ENCODE measurements at places on chromosomes 7 and 10.

- no peak for DNase-seq
These were observed 34.6 kb upstream of the VIPR2 start for GRCh38 chr7:159179241-159179640.

DNA sequence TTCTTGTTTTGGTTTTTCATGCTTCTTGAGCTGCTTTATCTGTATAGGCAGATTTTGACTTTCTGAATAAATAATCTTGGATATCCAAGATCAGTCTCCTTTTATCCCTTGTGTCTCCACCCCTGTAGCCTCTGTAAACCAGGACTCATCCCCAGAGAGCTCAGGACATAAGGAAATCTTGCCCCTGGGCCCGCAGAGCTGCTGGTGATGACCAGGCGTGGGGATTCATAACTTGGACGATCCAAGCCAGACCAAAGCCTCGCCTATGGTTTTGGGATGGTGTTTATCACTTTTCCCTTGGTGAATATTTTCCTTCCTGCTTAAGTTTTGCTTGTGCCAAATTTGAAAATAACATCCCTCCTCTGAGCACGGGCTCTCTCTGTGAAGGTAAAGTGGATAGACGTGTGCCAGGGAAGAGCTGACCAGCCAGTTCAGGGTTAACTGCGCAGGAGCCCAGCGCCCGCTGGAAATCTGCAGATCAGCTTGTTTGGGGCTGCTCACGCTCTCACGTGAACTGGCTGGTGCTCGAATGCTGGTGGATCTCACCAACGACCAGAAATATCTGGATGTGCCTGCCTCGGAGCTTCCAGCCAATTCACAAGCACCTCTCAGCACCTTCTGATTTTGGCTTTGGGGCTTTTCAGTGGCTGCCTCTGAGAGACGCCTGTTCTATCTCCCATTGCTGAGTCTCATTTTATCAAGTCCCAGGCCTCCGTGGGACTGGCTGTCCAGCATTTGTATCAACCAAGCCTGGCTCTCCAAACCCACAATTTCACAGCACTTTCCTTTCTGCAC is 132.1 kb upstream of the BTBD16 start:
- DNase-seq: no peak

- DNase-seq: no peak
These were observed 47.2 kb upstream of the NRP1 start for GRCh38 chr10:33381451-33382215.

DNA sequence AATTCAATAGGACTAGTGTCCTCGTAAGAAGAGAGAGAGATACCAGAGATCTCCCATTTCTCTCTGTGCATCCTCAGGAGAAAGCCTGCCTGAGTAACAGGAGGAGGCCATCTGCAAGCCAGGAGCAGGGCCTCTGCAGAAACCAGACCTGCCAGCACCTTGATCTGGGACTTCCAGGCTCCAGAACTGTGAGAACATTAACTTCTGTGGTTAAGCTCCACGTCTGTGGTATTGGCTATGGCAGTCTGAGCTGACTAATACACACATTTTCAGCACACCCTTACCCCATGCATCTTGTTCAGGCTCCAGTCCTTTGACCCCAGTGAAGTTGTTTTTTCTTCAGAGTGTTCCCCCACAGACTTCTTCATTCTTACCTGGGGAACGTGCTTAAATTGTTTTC is 3.1 kb upstream of the CRTAC1 start:
- DNase-seq: no peak

GRCh38 chr7:3164380-3164792 is 120.7 kb upstream of the CARD11 start:
- DNase-seq: no peak

DNA sequence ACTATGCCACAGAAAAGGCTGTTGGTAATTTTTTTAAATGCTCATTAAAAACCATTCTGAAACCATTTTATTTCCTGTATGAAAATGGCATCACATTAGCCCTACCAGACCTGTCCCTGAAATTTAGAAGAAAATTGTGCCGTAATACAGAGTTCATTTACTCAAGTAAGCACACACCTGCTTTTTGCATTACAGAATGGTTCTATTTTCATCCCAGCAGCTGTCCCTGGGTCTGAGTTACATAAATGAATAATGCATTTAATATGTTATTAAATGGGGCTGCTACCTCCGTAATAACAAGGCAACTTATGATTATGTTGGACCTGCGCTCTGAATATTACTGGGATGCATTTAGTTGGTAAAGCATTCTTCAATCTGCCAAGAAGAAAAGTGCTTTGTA is 508.9 kb downstream of the SORCS1 start:
- DNase-seq: no peak

DNA sequence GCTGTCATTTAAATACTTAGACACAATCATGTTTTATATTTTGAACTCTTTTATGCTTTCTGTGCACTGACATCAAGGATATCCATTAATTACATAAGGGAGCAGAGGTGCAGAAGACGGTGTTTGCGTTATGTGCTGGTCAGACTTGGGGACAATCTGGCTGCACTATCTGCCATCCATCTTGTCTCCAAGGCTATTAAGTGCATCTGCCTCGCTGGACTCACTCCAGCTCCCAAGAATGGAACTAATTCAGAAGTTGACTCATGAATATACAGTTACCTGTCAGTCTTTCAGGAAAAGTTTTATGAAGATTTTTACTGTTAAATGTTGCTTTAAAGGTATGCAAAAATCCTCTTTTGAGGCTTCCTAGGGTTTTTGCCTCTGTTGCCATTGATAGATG is 391.0 kb downstream of the SUGCT start:
- no peak for DNase-seq

GRCh38 chr7:116752305-116753074 is 80.5 kb downstream of the MET start:
- DNase-seq: no peak

- DNase-seq: no peak
These were observed 404.2 kb downstream of the THSD7A start for GRCh38 chr7:11427686-11428273.

DNA sequence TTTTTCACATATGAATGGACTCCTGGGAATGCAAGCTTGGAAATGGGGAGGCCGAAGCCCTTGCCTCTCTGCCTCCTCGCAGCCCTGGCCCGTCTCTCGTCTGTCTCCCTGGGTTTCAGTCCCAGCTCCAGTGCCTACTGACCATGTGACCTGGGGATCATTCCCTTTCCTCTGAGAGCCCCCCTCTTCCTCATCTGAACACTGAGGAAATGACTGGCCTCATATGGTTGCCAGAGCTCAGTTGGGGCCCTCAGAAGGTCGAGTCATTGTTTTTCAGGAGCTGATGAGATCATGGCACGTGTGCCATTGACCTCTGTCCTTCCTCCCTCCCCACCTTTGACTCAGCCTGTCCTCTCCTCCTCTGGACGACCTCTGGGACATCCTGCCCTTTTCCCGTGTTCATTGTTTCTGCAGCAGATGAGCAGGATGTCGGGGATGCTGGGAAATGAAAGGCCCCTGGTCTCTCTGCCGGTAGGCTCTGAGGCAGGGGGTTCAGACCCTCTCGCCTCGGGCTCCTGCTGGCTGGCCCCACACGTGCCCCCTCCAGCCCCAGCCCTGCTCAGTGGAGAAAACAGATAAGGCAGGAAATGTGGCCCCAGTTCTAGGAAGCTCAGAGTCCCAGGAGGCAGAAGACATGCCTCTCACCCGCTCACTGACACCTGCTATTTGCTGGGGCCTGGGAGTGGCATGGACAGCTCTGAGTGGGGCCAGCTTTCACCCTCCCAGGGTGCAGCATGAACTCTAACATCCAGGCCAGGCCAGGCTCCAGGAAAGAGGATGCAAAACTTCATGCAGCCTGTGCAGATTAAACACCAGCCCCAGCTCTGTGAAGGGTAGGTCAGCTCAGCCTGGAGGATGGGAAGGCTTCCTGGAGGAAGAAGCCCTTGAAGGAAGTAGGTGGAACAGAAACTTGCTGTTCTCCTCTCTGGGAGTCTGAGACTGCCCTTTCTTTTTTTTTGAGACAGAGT is 8.3 kb upstream of the PPP1R35 start:
- DNase-seq: no peak

DNA sequence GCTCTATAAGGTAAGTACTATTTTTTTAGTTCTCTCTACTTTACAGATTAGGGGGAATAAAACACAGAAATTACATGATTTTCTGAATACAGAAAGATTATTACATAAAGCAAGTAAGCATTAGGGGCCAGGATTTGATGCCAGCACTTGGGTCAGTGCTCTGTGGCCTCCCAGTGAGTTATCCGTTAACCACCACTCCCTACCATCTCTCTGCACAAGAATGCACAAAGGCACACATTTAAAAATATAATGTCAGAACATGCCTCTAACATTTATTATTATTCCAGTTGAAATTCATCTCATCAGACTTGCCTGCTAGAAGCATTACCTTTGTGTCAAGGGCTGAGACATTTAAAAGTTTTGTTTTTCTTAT is 59.0 kb downstream of the MET start:
- DNase-seq: no peak

DNA sequence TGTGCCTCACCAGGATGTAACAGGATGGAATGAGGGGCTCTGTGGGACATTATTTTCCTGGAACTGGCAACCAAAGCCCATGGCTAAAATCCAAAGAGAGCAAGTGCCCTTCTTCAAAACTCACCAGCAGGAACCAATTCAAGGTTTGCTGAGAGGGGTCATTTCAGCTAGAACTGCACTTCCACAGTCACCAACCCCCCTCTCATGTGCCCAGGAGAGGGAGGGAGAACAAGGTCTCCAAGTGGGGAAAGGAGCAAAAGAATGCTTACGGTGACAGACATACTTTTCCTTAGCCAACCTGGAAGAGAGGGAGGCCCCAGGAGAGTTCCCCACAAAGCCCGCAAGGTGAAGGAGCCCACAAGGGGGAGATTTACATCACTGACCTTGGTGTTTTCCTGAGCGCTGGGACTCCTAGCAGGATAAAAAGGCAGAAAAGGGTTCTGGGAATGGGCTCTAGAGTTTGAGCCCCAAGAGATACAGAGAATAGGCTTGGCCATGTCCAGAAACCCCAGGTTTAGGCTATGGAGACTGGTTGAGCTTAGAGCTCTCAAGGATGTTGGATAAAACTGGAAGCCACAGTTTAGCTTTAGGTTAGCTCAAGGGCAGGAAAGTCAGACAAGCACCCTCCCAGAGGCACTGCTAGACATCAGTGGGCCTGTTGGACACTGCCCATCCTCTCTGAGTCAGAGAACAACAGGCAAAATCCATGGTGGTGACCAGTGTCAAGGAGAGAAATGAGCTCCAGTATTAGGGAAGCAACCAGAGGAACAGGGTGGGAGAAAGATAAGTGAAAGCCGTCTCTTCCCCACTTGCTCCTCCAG is 63.9 kb upstream of the GHITM start:
- DNase-seq: no peak

DNA sequence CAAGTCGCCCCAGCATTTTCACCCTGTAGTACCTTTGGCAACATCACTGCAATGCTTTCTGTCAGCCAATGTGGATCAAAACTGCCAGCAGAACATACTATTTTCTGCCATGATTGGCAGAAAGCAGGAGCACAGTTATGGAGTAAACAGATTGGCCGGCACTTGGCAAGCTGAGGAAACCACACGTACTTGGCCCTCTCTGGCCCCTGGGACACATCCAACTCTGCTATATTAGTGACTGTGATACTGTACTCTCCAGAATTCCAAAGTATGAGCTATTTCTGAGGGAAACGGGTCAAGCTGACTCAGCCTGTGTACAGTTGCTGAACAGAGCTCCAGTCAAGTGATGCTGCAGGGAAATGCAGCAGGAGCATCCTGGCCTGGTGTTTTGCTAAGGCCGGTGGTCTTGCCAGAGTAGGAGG is 39.8 kb upstream of the LANCL2 start:
- no peak for DNase-seq

DNA sequence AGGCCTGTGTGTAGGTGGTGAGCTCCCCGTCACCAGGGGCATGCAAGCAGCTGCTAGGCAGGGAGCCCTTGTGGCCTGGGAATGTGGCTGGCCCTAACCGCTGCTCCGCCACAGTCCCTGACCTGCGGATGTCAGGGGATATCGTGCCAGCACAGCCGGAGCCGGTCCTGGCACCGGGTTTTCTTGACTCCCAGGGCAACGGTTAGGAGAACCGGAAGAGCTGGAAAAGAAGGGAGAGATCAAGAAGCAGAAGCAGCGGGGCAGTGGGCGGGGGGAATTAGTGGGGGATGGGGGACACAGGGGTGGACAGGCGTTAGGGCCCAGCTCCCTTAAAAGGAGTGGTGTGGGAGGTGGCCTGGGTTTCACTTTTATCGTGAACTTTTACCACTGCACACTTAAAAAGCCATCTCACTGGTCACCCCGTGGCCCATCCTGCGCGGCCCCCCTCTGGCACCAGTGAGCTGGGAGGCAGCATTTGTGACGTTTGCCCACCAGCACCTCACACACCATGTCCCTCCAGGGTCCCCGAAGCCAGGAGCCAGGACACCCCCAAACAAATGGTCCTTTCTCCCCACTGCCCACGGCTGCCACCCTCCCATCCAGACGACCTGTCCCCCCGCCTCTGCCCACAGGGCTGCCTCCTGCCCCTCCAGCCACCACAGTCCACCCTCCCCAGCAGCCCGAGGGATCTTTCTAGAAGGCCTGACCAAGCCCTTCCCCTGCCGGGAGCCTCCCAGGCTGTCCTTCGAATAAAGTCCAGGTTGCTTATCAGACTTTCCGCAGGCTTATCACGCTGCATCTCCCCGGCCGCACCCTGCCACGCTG is 1.8 kb upstream of the MICALL2 start:
- no peak for DNase-seq

DNA sequence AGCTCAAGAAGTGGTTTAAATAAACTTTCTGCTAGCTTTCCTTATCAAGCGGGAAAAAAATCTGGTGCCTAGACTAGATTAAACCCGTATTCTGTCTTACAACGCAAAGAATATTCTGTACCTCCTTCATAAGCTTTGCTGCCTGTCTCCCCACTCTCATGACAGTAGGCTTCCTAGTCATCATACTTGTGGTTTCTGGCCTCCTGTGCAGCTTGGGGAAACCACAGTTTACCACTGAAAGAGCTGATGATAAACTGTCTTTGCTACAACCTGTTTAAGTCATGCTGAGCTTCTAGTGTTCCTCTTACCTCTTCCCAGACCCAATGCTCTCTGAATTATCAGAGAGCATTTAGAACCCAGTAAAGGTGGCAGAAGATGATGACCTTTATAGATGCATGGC is 55.0 kb downstream of the PODXL start:
- DNase-seq: no peak

DNA sequence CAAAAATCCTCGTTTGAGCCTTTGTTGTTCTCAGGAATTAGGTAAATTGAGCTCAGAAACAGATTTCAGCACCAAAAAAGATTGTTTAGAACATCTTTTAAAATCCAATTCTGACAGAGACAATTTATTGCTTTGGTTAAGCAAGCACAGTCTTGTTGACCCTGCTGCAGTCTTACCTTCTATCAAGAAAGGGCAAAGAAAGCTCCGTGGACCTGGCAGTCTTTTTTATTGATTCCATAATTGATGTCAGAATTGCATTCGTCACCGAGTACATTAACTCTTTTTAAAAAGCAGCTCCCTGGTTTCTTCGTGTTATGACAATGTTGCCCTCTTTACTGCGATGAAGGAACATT is 334.8 kb downstream of the FGFR2 start:
- DNase-seq: no peak

GRCh38 chr7:153934048-153934447 is 118.2 kb upstream of the DPP6 start:
- DNase-seq: no peak
